Activated CD4-positive, alpha-beta memory T cell treated with anti-CD3 and anti-CD28 coated beads for 36 hours (primary cell): ENCODE measurements at places on chromosomes 6 and 20. TPM values are rescaled to one million over a fixed set of nuclear protein-coding genes. Genes with fewer than 3 reads are reported as not detected.

DNA sequence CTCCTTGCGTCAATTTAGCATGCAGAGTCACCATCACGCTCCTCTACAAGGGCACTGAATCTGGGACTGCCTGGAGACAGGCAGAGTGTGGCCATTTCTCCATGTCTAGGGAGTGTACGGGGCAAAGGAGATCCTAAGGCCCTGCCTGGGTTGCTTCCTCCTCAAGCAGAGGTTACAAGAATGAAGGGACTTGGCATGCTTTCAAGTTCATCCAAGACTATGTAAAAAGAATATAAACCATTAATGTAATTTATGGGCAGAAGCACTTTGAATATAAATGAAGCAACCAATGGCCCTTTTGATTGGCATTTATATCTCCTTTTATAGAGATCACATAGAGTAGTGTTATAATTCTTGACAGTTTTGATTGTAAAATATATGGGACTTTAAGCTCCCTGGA is 137.5 kb downstream of the BTBD3 start:
- H3K27ac ChIP-seq: no peak overlapping the region
- H3K36me3 ChIP-seq: no peaks in the 10 kb centered on the region
- H3K4me3 ChIP-seq: no peak overlapping the region
- no peaks in the 10 kb centered on the region for H3K27me3 ChIP-seq

DNA sequence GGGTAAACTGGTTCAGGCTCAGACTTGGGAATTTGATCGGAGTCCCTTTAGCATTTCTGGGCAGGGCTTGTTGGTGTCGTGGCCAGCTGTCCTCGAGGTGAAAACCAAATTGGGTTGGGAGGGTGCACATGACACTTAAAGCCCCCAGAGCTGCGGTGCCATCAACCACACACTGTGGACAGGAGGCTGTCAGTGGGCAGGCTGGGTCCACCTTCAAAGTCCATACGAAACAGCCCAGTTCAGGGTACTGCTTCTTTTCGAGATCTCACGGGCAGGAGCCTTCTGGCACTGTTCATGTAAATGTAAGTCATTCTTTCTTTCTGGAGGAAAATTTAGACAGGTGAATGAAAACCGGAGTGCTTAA is 7.0 kb downstream of the SYNJ2 start:
- H3K27ac ChIP-seq: no peak overlapping the region
- H3K4me1 ChIP-seq: peaks cover 48% of the 10 kb centered on the region
- no peaks in the 10 kb centered on the region for H3K27me3 ChIP-seq

DNA sequence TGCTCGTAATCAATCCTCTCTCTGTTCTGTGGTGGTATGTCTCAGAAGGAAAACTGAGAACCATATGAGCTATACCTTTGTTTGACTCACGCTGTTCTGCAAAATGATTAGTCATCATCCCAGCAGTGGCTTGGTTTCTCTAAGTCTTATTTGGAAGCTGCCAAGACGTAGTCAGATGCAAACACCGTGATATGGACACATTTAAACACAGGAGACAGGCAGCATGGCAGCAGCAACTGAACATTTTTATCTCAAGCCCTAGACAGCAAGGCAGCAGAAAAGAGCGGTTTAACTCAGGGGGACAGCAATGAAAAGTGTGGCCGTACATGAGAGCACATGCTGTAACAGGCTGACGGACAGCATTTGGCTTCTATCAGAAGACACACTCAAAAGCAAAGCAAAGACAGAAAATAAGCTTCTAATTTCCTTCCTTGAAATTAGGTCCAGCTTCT is 1295.1 kb downstream of the EPHA7 start:
- no peak overlapping the region for H3K27ac ChIP-seq
- DNase-seq: no peak
- H3K36me3 ChIP-seq: no peaks in the 10 kb centered on the region

- DNase-seq: no peak
- no peak overlapping the region for H3K4me3 ChIP-seq
- H3K36me3 ChIP-seq: peaks cover 5% of the 10 kb centered on the region
- H3K4me1 ChIP-seq: peaks cover 12% of the 10 kb centered on the region
Observed at GRCh38 chr6:106572436-106572835, 56.9 kb downstream of the RTN4IP1 start.

GRCh38 chr6:148419430-148419829 is 76.8 kb downstream of the SASH1 start:
- no peak for DNase-seq
- H3K36me3 ChIP-seq: no peaks in the 10 kb centered on the region
- peaks cover 5% of the 10 kb centered on the region for H3K27me3 ChIP-seq
- H3K27ac ChIP-seq: no peak overlapping the region

- H3K27ac ChIP-seq: no peak overlapping the region
- H3K27me3 ChIP-seq: peaks cover 2% of the 10 kb centered on the region
- H3K36me3 ChIP-seq: no peaks in the 10 kb centered on the region
- H3K4me3 ChIP-seq: no peak overlapping the region
Observed at GRCh38 chr6:114354482-114354881, 11.7 kb upstream of the HS3ST5 start.

DNA sequence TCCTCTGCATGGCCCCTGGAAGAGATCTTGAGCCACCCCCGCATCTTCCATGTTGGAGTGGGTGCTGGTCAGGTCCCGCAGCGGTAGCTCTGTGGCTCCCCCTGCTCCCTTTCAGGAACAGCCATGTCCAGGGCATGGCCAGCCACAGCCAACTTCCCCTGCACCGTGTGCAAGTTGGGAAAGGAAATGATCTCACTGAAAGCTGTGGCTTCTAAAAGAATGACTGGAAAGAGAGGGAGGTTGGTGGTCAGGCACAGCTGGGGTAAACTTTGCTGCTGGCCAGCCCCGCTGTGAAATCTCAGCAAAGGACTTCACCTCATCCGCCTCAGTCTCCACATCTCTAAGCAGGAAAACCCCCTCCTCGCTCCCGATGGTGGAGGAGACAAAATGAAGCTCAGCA is 153.6 kb upstream of the CST7 start:
- peaks cover 4% of the 10 kb centered on the region for H3K27me3 ChIP-seq
- no peaks in the 10 kb centered on the region for H3K4me1 ChIP-seq
- no peak overlapping the region for H3K4me3 ChIP-seq
- no peak overlapping the region for H3K27ac ChIP-seq
- no peaks in the 10 kb centered on the region for H3K36me3 ChIP-seq
- DNase-seq: peak; percentile 11

GRCh38 chr6:16270178-16270794 is 31.9 kb downstream of the GMPR start:
- no peaks in the 10 kb centered on the region for H3K36me3 ChIP-seq
- no peak overlapping the region for H3K27ac ChIP-seq
- H3K27me3 ChIP-seq: no peaks in the 10 kb centered on the region

DNA sequence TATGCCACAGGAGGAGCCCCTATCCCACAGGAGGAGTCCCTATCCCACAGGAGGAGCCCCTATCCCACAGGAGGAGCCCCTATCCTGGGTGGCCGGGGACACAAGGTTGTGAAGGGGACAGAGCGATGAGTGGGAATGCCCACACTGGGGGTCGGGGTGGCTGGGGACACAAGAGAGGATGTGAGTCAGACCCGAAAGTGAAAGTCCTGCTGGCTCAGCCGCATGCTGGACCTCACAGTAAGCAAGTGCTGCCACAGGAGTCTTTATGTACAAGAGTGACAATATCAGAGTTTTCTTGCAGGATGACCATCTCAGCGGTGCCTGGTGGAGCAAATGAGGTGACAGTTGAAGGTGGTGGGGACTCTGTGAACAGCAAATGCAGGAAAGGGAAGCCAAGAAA is 93.7 kb downstream of the PSMB1 start:
- no peaks in the 10 kb centered on the region for H3K36me3 ChIP-seq
- peaks cover 6% of the 10 kb centered on the region for H3K4me1 ChIP-seq
- H3K27ac ChIP-seq: no peak overlapping the region
- H3K27me3 ChIP-seq: peaks cover 6% of the 10 kb centered on the region

Gene NRM
- 31.6 TPM for total RNA-seq

Gene SDCBP2
- 4.4 TPM for total RNA-seq

Gene PDE10A
- total RNA-seq: not detected

Gene COL12A1
- not detected for total RNA-seq
